ENCODE measurements at places on chromosomes 16 and 17.
A peak's percentile ranks its signal among the peaks of the same experiment; 100 is the strongest.

DNA sequence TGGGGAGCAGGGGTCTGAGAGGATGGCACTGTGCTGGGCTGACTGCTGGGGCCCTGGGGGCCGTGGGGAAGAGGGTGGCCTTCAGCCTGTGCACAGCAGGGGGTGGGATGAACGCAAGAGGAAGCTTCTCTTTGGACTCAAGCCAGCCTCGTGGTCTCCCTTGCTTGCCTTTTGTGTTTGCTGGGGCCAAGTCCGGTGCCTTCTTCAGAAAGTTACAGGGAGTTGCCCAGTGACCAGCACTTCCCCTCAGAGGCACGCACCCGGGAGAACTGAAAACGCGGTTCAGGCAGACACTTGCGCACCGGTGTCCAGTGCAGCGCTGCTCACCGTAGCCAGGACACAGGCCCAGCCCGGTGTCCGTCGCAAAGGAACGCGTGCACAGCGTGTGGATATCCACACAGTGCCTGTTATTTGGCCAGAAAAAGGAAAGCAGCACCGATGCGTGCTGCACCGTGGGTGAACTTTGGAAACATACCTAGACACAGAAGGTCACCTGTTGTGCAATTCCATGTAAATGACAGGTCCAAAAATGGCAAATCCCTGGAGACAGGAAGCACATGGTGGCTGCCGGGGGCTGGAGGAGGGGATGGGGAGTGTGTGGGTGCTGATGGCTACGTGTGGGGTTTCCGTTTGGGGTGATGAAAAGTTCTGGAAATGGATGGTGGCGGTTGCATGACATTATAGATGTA lies 29.4 kb upstream of the NUDT16L1 start:
- DNase-seq = peak; percentile 32

DNA sequence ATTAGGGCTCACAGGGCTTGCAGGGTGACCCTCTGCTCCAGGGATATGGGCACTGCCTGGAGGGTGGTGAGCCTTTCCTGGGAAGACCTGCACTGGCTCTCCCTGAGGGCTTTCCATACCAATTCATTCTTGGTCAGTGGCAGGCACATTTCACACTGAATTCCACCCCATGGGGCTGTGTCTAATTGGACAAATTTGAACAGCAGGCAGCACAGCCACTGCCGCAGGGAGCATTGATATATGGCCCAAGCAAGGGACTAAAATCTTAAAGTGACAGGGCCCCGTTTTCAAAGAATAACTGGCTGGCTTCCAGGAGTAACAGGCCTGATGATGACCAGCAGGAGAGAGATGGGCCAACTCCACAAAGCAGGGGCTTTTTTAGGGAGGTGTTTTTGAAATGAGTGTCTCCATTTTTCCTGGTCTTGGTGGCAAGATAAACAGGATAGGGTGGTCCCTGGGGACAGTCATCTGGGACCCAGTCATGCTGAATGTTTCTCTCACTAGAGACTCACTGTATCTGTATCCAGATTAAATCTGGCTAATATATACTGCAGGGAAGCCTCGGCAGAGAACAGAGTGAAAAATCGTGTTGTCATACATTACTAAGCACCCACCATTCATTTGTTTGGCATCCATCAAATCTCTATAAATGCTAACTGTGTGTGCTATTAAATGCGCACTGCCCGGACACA lies 74.1 kb upstream of the TBX2 start:
- no peak for DNase-seq

DNA sequence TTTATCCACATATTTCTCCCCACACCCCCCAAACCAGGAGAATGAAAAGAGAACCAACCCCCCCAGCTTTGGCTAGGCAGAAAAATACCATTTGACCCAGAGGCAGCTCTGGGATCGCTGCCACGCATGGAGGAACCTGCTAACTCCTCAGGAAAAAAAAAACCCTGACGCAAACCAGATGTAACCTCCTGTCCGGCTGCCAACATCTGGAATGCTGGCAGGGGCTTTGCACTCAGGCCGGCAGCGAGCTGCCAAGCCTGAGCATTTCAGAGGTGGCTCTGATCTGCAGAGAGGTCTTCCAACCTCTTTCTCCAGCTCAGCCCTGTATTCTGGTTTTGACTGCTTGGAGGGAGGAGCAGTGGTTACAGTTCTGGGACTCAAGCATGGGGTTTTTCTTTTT lies 8.2 kb downstream of the IGFBP4 start:
- no peak for DNase-seq

DNA sequence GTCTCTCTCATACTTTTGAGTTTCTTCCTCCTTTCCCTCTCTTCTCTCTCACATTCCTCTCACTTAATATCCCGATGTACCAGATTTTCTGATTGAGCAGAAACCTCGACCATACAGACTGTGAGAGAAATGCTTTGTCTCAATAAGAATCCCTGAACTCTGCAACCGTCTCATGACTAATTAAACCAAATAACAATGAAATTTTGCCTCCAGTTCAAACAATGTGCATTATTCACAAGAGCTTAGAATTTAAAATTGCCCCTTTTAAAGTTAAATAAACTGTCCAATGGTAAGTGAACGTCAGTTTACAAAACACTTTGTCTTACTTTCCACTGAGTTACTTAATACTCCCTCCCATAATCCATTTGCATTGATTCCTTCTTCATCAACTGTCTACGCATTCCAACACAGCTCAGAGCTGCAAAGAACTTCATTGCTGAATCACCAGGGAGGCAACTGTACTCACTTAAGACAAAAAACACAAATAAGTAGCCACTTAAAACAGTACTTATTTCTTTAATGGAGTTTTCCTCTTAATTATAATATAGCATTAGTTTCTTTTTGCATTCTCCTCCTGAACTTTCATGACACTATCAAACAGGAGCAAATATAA lies 4.9 kb downstream of the CDH11 start:
- DNase-seq = no peak

GRCh38 chr17:82103553-82104451 lies 5.8 kb upstream of the FASN start:
- DNase-seq = no peak

- no peak for DNase-seq
These were observed 301.9 kb upstream of the TBX2 start for GRCh38 chr17:61097781-61098180.

DNA sequence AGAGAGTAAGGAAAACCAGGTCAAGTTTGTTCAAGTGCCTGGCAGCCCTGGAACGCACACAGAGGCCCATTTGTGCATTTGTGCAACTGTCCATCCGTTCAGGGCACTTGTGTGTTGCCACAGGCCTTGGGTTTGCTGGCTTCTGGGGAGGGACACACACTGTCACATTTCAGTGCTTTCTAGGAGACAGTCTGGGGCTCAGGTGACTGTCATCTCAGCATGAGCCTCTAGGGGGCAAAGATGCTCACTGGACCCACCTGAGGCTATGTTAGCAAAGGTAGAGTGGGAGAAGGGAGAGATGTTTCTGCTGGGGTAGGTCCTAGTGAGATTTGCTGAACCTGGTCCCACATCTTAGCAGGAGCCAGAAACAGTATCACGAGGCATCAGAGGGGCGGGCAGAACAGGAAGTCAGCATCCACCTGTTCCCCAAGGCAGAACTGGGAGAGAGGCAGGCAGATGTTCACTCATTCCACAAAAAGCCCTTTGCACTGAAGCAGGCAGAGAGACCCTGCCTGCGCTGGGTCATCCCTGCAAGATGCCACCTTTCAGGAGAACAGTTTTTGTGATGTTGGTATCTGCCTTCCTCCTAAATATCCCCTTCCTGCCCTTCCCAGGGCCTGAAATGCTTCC lies 48.5 kb downstream of the RAI1 start:
- DNase-seq = peak; percentile 7

DNA sequence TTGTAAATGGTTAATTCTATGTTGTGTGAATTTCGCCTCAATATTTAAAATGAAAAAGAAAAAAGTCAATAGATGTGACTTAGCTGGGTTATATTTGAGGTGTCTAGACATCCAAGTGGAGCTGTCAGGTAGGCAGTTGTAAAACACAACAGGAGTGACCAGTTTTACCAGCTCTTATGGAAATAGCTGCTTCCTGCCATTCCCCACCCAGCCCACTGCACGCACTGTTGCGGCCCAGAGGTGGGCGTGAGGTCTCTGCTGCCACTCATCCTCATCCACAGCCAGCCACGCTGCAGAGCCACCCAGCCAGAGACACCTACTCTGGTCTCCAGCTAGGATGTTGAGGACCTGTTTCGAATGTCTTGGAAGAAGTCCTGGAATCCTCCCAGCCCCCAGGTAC lies 3.4 kb upstream of the CARD14 start:
- no peak for DNase-seq

All from NCI-H1092 treated with DMSO at 0.1 percent for 48 hours (cell line).